Effector memory CD8-positive, alpha-beta T cell (primary cell): ENCODE measurements at places on chromosomes 1 and 21.

DNA sequence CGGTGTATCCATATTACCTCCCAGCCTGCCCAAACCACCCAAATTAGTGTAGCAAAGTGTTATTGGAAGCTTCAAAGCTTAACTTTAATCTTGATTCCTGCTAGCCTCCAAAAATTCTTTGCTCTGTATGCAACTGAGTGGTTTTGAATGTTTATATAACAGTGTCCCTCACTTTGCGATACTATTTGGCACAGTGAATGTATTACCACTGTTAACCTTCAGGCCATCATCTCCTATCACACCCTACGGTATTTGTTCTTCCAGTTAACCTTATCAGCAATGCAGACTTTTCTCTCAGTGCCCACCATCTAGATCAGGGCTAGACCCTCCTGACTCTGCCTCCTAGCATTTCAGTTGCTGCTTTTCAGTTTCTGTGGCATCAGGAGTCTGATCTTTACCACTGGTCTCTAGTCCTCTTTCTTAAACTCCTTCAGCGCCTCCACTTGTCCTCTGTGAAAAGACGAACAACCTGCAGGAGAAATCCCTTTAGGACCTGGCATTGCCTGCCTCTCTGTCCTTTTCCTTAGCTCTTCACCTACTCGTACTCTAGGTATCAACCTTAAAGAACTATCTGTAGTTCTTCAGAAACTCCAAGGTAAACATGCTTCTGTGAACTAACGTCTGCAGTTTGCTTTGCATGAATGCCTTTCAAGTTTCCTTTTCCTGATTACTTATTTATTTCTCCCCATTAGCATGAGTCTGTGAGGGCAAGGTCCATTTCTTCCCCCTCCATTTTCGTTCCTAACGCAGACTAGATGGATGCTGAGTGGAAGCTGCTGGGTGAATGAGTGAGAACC is 71.7 kb downstream of the SNX7 start:
- no peak overlapping the region for H3K4me3 ChIP-seq
- no peak for DNase-seq

- no peaks in the 10 kb centered on the region for H3K27me3 ChIP-seq
- DNase-seq: no peak
- H3K4me3 ChIP-seq: peak overlapping the region; percentile 9
- H3K36me3 ChIP-seq: peaks cover 81% of the 10 kb centered on the region
- H3K27ac ChIP-seq: no peak overlapping the region
These were observed 10.9 kb downstream of the GNB1 start for GRCh38 chr1:1879942-1880341.

DNA sequence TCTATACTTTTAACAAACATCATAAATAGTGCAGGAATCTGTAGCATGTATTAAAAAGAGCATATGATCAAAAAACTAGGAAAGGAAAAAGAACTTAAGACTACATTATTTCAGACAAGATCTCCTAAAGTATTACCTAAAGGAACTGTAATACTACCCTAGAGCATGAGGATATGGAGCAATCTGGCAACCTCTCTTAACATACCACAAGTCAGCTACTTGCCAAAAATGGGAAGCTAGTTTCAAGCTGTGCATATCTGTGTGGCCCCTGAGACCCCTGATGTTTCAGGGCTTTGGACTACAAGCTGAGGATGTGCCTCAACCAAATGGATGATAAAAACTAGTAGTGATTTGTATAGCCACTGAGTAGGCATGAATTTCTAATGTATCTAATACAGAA is 525.6 kb downstream of the PTBP2 start:
- no peaks in the 10 kb centered on the region for H3K27me3 ChIP-seq
- no peak overlapping the region for H3K27ac ChIP-seq
- no peaks in the 10 kb centered on the region for H3K36me3 ChIP-seq
- peaks cover 7% of the 10 kb centered on the region for H3K4me1 ChIP-seq

DNA sequence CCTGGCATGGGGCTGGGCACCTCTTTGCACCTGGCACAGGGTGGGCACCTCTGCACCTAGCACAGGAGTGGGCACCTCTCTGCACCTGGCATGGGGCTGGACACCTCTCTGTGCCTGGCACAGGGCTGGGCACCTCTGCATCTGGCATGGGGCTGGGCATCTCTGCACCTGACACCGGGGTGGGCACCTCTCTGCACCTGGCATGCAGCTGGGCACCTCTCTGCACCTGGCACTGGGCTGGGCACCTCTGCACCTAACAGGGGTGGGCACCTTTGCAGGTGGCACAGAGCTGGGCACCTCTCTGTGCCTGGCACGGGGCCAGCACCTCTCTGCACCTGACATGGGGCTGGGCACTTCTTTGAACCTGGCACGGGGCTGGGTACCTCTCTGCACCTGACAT is 29.4 kb upstream of the CCDC27 start:
- no peak overlapping the region for H3K4me3 ChIP-seq
- peaks cover 2% of the 10 kb centered on the region for H3K36me3 ChIP-seq
- H3K27me3 ChIP-seq: peaks cover 9% of the 10 kb centered on the region
- H3K27ac ChIP-seq: no peak overlapping the region
- no peak for DNase-seq
- H3K4me1 ChIP-seq: peaks cover 6% of the 10 kb centered on the region

DNA sequence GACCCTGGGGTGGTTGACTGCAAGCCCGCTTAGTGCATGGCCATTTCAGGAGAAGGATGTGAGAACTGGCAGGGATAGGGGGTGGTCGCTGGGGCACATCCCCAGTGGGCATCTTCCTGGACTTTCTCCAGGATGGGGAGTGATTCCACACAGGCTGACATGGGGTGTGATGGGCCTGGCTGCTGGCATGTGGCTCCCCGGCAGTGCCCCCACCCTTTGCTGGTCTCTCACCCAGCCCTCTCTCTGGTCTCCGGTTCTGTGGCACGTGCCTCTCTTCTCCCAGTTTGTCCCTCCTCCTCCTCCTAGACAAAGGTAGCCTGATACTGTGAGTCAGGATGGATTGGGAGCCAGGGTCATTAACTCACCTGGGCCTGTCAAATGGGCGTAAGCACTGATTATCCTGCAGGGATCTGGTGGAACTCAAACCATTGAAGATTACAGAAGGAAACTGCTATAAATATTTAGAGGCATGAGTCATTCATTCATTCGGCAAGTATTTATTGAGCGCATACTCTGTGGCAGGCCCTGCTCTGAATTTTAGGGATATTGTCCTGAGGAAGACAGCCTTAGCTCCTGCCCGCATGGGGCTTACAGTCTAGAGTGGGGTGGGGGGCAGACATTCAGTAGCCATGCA is 23.6 kb upstream of the EPS8L3 start:
- no peak overlapping the region for H3K4me3 ChIP-seq
- no peak overlapping the region for H3K27ac ChIP-seq
- DNase-seq: no peak

DNA sequence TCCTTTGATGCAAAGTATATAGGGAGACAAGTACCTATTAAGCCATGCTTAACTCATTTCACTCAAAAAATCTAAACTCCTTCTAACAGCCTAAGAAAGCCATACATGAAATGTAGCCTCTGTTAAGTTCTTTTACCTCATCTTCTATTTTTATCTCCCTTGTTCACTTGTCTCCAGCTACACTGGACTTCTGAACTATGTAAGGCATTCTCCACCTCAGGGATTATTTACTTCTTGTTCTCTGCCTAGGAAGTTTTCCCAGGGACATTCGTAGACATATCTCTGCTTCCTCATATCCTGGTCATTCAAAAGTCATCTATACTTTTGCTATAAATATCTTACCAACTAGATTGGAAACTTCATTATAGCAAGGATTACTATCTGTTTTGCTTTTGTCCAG is 96.9 kb downstream of the COP1 start:
- H3K27me3 ChIP-seq: no peaks in the 10 kb centered on the region
- no peak overlapping the region for H3K4me3 ChIP-seq
- no peak overlapping the region for H3K27ac ChIP-seq

- no peaks in the 10 kb centered on the region for H3K4me1 ChIP-seq
- DNase-seq: no peak
- no peak overlapping the region for H3K4me3 ChIP-seq
- no peaks in the 10 kb centered on the region for H3K27me3 ChIP-seq
- no peak overlapping the region for H3K27ac ChIP-seq
These were observed 56.9 kb downstream of the KIF1B start for GRCh38 chr1:10267319-10267718.

DNA sequence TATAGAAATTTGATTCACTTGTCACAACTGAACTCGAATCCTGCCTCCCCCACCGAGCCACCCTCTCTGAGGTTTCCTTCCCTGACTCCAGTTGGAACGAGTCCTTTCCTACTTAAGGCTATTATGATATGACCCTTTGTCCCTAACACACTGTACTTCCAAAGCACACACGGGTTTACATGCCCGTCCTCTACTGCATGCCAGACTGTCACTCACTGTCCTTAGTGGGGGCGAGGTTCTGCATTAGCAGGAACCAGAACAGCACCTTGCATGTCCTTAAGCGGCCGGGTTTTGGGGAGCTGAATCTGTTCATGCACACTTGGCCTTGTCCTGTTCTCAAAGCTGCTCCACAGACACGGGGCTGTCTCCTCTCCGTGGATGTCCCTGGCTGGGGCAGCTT is 164.6 kb upstream of the KCNJ6 start:
- H3K27ac ChIP-seq: no peak overlapping the region
- no peak for DNase-seq

DNA sequence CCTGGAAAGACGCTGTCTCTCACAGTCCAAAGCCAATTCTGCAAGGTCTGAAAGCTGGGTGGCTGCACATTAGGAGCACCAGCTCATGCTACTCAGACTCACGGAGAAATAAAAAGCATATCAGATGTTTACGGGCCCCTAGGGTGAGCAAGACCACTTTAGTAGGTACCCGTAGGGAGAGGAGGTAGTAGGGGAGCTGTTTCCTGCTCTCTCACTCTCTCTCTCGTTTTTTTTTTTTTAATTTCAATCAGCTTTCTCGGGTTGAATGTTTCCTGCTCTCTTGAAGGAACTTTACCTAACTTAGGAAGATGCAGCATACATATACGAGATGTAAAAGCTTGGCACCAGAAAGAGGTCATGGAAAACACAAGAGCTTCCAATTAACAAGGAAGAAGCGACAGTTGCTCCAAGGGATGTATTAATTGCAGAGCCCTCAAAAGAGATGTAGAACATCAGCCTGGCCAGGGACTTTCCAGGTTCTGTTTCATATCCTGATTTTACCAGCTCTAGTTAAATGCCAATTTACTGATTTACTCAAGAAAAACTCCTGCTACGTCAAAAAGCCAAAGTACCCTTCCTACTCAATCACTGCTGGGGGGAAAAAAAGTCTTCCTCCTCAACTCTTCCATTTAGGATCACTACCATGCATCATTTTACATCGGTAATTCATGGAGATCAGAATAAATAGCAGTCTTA is 3.1 kb downstream of the LORICRIN start:
- H3K27me3 ChIP-seq: peaks cover 85% of the 10 kb centered on the region
- H3K4me1 ChIP-seq: peaks cover 23% of the 10 kb centered on the region
- H3K36me3 ChIP-seq: peaks cover 3% of the 10 kb centered on the region
- peak overlapping the region; percentile 75 for H3K4me3 ChIP-seq

GRCh38 chr21:25912402-25912746 is 177.6 kb downstream of the GABPA start:
- no peak overlapping the region for H3K27ac ChIP-seq
- H3K36me3 ChIP-seq: no peaks in the 10 kb centered on the region
- DNase-seq: no peak

DNA sequence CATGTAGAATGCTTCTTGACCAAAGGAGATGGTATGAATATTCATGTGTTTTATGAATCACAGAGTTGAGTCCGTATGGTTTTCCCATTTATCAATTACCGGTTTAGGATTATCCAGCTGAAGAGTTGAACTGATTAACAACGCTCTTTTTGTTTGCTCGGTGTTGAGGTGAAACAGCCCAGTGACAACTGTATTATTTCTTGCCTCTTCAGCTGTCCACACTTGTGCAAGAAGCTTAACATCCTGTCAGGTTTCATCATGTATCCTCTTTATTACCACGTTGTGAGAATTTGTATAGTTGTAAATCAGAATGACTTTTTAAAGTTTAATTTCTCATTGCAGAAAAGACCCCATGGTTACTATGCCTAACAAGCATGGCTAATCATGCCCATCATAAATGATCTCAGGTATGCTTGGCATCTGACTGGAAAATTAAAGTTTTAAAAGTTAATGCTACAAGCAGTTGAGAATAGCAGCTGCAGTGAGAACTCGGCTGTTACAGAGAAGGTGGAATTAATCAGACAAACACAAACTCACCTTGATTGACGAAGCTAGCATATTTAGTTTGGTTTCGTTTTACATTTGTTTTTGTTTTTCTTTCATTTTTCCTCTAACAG is 563.2 kb upstream of the ADGRL2 start:
- no peaks in the 10 kb centered on the region for H3K4me1 ChIP-seq
- H3K27ac ChIP-seq: no peak overlapping the region
- no peaks in the 10 kb centered on the region for H3K27me3 ChIP-seq
- no peak overlapping the region for H3K4me3 ChIP-seq

DNA sequence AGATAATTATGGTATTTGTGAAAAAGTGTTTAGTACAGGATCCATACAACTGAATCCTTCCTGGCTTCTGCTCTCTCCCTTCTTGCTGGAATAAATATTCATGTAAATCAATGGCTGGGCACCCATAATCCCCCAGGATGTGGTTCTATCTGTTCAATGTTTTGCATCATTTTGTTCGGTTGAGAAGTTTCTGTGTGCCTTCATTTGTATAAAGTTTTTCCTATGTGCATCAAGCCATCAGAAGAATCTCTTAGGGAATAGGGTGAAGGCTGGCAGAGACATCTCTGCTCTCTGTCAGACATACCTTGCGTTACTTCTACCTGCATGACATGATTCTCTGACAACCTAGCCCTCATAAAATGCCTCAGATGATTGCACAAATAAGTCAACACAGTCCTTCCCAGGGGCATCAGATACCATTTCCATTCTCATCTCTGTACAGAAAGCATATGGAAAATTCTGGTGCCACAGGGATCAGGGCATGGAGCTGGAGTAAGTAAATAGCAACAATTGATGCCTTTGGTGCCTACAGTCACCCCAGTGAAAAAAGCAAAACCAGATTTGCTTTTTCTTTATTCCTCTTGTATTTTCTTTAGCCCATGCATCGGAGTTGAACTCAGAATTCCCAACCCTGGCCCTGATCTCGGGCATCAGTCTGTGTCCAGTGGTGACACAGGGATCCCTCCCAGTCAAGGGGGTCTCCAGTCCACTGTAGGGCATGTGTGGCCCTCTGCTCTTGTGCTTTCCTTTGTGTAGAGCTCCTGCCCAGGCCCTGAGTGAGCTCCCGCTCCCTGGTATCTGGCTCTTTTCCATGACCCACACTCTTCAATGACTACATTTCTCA is 39.7 kb upstream of the ATP1A1 start:
- H3K27me3 ChIP-seq: peaks cover 43% of the 10 kb centered on the region
- no peak for DNase-seq
- H3K27ac ChIP-seq: no peak overlapping the region
- H3K4me1 ChIP-seq: no peaks in the 10 kb centered on the region
- H3K4me3 ChIP-seq: no peak overlapping the region

- H3K4me1 ChIP-seq: peaks cover 4% of the 10 kb centered on the region
- peaks cover 5% of the 10 kb centered on the region for H3K36me3 ChIP-seq
- H3K4me3 ChIP-seq: no peak overlapping the region
- H3K27me3 ChIP-seq: no peaks in the 10 kb centered on the region
- H3K27ac ChIP-seq: no peak overlapping the region
These were observed 86.9 kb downstream of the ADARB1 start for GRCh38 chr21:45161038-45161945.
